ENCODE measurements at places on chromosomes 7 and 10. TPM values are rescaled to one million over a fixed set of nuclear protein-coding genes. Genes with fewer than 3 reads are reported as not detected.

Gene UCMA
- not detected for total RNA-seq

Gene EIF5AL1
- 0.18 TPM for total RNA-seq

Gene SLC39A12
- not detected for total RNA-seq

Gene DGKI
- total RNA-seq, result 4.0 TPM

Gene NUDT1
- total RNA-seq, result 28.8 TPM
